ENCODE measurements at places on chromosomes 4 and X.

- DNase-seq = no peak
Measured at GRCh38 chr4:185849664-185850550, 37.9 kb upstream of the SORBS2 start.

DNA sequence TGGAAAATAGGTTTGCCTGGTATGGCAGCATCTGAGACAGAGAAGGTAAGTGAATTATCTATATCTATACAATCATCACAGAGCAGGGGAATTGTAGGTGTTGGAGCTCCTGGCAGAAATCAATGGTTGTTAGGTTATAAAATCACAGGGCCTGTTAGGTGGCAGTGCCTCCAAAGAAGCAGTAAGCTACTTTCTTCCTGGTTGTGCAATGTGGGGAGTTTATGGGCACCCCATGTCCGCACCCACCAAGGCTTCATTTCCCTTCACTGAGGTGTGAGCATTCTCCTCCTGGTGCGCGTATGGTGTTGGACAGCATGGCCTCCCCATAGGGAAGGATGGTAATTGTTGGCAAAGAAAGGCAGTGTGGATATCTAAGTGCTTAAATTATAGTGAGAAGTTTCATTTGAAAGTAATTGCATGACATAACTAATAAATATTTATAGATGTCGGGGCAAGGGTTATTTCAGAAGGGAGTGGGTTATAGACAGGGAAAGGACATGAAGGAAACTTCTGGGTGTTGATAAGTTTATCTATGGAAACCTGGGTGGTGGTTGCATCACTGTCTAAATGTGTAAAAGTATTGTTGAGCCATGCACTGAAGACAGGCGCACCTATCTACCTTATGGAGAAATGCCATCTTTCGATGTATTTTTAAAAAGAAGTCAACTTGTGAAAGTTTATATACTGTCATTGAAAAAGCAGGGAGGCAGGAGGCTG is 153.7 kb downstream of the FRAS1 start:
- DNase-seq = no peak

- DNase-seq = no peak
Measured at GRCh38 chr4:58214376-58214775, 1104.2 kb upstream of the IGFBP7 start.

- no peak for DNase-seq
Measured at GRCh38 chrX:17377091-17377717, 2.2 kb downstream of the NHS start.

DNA sequence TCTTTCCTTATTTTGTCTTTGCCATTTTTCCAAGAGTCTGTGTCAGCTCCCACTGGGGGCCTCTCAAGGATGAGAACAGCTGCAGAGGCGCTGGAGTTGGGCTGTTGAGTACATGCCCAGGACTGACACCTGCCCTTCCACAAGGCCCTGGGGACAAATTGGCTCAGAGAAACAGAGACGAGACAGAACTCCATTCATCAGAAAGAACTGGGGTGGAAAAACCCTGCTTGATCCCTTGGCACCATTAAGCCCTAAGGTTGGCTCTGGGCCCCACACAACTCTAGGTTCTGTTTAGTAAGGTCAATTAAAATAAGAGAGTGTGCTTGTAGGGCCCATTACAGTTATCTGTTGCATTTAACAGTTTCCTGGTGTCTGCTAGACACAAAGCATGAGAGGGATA is 63.6 kb downstream of the DCX start:
- no peak for DNase-seq

DNA sequence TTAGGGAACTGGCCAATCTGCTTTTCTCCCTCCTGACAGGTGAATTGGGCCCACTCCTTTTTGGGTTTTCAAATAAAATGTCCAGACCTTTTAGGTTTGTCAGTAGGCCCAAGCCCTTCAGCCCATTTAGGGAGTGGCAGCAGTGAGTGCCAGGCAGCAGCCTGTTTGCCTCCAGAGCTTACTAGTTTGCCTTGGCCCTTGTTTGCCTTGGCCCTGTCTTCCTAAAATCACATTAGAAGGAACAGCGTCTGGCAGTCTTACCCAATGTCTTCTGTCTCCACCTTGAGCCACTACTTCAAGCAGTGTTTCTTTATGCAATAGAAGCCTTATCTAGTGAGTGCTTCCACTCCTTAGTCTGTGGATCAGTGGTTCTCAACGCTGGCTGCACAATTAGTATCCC is 117.1 kb downstream of the TMEM164 start:
- DNase-seq = no peak
